ENCODE measurements at places on chromosomes 3 and 15.
A peak's percentile ranks its signal among the peaks of the same experiment; 100 is the strongest.

- DNase-seq: no peak
Observed at GRCh38 chr3:155753038-155753639, 8.3 kb upstream of the PLCH1 start.

DNA sequence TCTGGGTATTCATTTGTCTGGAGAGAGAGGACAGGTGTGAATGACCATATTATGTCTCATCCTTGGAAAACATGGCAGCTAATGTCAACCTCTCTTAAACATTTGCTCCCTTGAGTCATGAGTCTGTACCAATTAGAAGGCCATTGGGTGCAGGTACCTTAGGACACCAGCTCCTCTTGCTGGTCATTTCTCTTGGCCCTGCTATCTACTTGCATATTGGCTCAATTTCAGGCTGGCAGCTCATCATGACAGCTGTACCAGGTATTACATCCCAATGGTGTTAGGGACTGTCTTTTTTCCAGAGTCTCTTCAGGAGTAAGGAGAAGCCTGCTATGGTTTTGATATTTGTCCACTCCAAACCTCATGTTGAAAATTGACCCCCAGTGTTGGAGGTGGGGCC is 92.2 kb upstream of the ANKRD28 start:
- DNase-seq: no peak

DNA sequence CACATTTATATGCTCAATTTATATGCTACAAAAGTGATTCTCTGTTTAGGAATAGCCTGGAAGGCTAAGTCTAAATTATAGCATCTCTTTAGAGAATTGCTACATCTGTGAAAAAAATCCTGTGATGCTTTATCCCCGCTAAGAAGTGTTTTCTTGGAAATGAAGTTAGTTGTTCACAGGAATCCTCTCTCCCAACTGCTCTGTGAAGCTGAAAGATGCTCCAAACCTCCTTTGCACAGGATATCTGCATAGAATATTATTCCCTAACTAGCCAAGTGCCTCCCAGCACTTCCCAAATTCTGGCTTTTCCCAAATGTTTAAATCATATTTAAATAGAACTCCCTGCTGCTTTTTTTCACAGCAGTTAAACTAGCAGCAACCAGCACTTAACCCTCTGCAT is 132.2 kb downstream of the SRGAP3 start:
- DNase-seq: no peak

- DNase-seq: no peak
Observed at GRCh38 chr3:60102154-60102553, 1052.3 kb upstream of the CFAP20DC start.

DNA sequence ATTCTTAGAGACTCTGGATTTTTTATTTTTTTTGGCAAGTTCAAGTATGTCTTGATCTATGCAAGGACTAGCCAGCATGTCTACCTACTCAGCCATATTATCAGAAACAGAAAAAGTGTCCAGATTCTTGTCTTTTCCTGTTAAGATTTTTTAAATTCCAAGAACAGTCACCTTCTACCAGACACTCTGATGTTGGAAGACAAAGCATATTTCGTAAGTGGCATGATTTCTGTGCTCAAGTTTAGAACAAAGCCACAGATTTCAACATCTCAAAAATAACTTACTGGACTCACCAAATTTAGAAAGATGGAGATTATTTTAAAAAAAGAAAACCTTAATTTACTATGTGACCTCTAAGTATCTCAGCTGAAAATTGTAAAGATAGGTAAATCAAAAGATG is 61.9 kb downstream of the GOLGA6L7 start:
- no peak for DNase-seq

DNA sequence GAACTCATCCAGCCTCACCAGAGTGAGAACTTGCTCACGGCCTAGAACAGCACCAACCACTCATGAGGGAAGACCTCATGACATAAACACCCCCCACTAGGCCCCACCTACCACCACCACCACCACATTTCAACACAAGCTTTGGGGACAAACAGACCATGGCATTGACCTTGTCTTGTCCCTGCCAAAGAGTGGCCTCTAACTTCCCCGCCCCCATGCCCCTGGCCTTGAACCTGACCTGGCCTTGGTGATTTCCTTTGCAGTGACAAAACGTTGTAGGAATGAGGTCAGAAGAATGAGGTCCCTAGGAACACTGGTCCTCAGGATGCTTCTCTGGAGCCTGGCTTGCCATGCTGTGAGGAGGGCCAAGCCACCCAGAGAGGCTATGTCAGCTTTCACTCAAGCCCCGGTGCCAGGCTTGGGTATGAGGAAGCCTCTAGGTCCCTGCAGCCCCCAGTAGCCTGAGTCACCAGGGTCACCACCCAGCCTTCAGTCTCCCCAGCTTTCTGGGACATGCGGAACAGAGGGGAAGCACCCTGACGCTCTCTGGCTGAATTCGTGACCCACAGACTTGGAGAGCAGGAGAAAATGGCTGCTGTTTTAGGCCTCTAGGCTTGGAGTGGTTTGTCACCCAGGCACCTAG is 57.9 kb downstream of the TPRA1 start:
- no peak for DNase-seq

GRCh38 chr3:186021673-186022362 is 84.0 kb upstream of the TRA2B start:
- DNase-seq: peak; percentile 36

DNA sequence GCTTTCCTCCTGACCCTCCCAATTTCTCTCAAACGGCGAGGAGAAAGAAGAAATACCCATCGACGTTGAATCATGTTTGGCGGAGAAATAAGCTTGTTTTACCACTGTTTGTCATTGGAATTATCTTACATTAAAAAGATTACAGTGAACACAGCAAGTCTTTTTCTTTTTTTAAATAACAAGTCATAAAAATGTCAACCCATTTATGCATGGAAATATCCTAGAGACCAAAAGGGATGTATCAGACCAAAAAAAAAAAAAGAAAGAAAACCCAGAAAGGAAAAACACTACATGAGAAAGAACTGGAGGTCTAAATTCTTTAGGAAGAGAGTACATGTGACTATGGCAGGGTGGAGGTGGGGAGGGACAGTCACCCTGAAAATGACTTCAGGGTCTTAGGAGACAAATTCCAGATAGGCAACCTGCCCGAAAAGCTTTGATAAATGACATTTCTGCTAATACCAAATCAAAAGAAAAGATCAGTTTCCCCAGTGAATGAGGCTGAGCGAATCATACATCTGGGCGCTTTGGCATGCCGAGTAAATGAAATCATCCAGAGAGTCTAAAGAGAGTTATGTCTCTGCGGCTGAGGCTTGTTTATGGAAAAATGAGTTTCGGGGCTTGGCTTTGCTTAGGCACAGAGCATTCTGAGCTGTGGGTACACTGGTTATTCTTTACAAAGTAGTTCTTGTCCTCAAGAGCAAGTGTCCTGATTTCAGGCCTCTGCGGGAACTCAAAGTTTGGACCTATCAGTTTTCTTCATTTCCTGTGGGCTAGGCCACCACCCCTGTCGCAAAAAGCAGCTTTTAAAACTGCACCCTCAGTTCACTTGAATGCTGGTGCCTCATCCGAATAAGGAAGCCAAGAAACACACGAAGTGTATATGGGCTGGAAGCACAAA is 110.1 kb upstream of the TGFBR2 start:
- DNase-seq: no peak

DNA sequence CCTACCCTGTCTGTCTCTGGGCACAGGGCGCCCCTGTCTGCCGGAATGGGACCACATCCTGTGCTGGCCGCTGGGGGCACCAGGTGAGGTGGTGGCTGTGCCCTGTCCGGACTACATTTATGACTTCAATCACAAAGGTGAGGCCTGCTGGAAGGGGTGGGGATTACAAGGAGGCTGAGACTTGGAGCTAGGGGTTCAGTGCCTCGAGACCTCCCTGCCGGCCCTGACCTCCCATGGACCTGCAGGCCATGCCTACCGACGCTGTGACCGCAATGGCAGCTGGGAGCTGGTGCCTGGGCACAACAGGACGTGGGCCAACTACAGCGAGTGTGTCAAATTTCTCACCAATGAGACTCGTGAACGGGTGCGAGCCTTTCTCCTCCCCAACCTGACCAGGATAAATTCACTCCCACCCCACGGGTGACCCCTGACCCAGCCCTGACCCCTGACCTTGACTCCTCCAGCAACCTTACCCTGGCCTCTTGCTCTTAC is 20.4 kb downstream of the PTH1R start:
- DNase-seq: no peak

GRCh38 chr15:77352887-77353286 is 67.0 kb downstream of the PEAK1 start:
- DNase-seq: no peak

- no peak for DNase-seq
Observed at GRCh38 chr15:60713119-60714084, 234.5 kb upstream of the ICE2 start.

DNA sequence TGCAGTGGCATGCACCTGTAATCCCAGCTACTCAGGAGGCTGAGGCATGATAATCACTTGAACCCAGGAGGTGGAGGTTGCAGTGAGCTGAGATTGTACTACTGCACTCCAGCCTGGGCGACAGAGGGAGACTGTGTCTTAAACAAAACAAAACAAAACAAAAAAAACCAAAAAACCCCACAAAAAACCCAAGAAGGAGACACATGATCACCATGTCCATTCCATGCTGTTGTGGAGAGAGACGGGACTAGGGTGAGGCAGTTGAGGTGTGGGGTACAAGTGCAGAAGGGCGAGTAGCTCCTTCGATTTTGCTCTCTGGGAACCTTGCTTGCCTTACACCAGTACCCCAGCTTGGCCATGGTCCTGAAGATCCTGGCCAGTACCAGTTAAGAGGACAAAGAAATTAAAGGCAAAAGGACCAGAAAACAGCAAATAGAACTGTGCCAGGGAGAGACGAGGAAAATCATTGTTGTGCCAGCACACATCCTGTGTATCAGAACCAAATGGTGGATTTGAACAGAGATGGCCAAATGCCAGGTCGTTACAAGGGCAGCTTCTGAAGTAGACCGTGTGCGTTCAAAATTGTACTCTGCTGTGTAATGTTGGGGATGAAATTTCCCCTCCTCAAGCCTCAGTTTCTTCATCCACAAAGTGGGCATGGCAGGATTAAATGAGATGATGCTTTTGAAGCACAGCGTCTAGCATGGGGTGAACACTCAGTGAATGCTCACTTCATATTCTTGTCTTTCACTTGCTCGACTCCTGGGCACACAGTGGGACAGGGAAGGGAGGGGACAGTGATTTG is 42.9 kb upstream of the CTSH start:
- DNase-seq: no peak

GRCh38 chr15:68279779-68280753 is 2.5 kb downstream of the FEM1B start:
- DNase-seq: no peak

DNA sequence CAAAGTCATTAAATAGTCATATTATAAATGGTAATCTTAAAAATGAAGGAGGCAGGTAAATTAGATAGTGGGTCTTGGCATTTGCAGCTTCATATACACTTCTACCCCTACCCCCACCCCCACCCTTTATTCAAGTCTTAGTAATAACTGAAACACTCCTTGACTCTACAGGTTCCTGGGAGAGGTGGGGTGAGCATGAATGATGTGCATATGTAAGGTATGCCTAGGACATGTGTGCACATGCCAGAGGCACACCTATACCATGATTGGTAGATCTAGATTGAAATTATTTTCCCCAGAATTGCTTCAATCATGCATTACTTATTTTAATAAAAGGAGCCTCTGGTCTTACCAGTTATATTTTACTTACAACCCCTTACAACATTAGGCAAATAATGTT is 40.1 kb upstream of the PDCD6IP start:
- DNase-seq: no peak

DNA sequence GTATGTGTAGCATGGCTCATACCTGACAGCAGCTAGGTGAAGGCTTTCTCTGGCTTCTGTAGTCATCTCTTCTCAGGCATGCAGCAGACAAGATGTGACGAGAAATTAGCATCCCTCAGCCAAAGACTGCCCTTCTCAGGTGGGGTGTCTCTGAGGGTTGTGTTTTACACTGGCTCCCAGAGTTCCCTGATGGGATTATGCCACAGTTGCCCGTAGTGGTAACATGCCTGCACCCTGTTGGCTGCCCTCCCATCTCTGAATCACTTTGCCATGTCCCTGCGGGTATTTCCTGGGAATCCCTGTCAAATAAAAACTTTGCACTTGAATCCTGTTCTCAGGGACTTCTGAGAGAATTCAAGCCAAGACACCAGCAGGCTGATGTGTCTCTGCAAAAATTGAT is 70.5 kb downstream of the LRTM1 start:
- no peak for DNase-seq

All from SW 1271 (cell line).